ENCODE measurements at places on chromosomes 4 and X.

GRCh38 chr4:74056114-74056857, 17.8 kb upstream of the CXCL3 start:
- DNase-seq: no peak

- DNase-seq: no peak
Measured at GRCh38 chr4:107987916-107988762, 1.6 kb upstream of the HADH start.

GRCh38 chrX:48826135-48826875, at the start of gene ERAS:
Gene ERAS, plus strand, starts transcription at chrX:48826513. Its CDS starts 2,611 bp downstream, at chrX:48829124.
- no peak for DNase-seq

DNA sequence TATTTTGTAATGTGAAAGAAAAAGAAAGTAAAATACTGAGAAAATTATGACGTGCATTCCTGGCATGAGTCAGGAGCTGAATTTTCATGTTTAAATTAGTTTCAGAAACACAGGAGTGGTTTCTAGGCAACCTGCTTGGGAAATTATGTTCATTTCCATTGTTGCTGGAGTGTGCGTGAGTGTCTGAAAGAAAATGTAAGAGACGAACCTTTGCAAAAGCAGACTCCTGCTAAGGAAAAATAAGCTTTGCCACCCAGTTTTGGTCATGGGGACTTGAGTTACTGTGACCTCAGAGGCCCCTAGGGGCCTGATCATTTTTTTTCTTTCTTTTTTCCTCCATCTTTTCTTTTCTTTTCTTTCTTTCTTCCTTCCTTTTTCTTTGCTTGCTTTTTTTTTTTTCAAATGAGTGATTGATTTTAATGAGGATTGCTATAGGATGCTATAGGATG, 18.8 kb upstream of the CHRNA9 start:
- no peak for DNase-seq

DNA sequence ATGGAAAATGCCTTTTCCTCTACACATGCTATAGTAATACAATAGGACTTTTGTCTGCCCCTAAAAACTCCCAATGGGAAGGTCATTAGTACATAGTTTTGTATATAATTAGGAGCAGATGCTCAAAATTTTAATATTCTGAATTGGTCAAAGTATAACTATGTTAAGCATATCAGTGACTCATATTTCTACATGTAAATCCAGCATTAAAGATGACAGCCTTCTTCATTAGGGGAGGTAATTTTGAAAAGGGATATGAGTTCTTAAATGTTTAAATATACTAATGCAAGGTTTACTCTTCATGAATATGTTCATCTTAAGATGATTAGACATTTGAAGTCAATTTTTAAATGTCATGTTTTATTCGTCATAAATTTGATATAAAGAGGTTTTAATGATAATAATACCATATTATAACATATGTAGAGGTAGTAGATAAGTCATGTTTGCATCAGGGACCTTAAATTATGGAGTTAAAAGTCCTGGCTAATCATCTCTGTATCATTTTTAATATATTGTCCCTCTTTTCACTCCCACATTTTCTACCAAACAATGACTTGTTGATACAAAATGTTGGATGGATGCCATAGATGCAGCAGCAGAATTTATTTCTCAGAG, 218.8 kb downstream of the STPG2 start:
- no peak for DNase-seq
